Large intestine (tissue), 12 donors: ENCODE measurements at places on chromosomes 11 and 22. TPM values are rescaled to one million over a fixed set of nuclear protein-coding genes. Genes with fewer than 3 reads are reported as not detected.

GRCh38 chr11:124315052-124315451 lies 1.3 kb upstream of the OR8D1 start:
- no peaks in the 10 kb centered on the region for H3K36me3 ChIP-seq
- no peak for DNase-seq
- H3K27me3 ChIP-seq: no peaks in the 10 kb centered on the region
- H3K4me1 ChIP-seq: no peaks in the 10 kb centered on the region

The ADORA2A gene
- 10.9 TPM for polyA plus RNA-seq

The DNHD1 gene
- 12.2 TPM for polyA plus RNA-seq

The CASP12 gene
- 0.49 TPM for polyA plus RNA-seq

DNA sequence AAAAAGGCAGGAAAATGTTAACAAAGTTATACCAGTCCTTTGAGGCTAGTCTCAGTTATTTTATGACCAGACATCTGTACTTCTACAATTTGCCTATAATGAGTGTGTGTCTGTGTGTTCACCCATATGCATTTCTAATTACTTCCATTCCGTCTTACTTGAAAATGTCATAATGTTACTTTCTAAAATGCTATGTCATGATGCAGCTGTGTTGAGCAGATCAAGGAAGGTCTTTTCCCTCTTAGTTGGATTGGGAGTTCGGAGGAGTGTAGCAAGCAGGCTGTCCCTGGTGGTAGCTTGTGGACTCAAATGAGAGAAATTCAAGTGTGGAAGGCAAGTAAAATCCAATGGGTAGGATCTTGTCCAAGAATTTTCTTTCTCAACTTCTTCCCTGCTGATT lies 3.0 kb downstream of the SNX19 start:
- DNase-seq: no peak
- H3K4me1 ChIP-seq: peaks cover 7% of the 10 kb centered on the region
- H3K36me3 ChIP-seq: peaks cover 33% of the 10 kb centered on the region
- no peak overlapping the region for H3K4me3 ChIP-seq
- peaks cover 8% of the 10 kb centered on the region for H3K27me3 ChIP-seq
- H3K27ac ChIP-seq: no peak overlapping the region

The LGALS1 gene
- 644 TPM for polyA plus RNA-seq

GRCh38 chr22:23609983-23610781 lies 21.9 kb downstream of the DRICH1 start:
- no peak overlapping the region for H3K27ac ChIP-seq
- peaks cover 5% of the 10 kb centered on the region for H3K4me1 ChIP-seq
- no peak for DNase-seq
- no peaks in the 10 kb centered on the region for H3K27me3 ChIP-seq
- H3K4me3 ChIP-seq: no peak overlapping the region

GRCh38 chr11:124745835-124746620 lies 6.0 kb downstream of the VSIG2 start:
- H3K27ac ChIP-seq: peak overlapping the region; percentile 71
- H3K4me3 ChIP-seq: peak overlapping the region; percentile 56
- peaks cover 8% of the 10 kb centered on the region for H3K4me1 ChIP-seq
- H3K27me3 ChIP-seq: peaks cover 98% of the 10 kb centered on the region
- H3K36me3 ChIP-seq: no peaks in the 10 kb centered on the region

DNA sequence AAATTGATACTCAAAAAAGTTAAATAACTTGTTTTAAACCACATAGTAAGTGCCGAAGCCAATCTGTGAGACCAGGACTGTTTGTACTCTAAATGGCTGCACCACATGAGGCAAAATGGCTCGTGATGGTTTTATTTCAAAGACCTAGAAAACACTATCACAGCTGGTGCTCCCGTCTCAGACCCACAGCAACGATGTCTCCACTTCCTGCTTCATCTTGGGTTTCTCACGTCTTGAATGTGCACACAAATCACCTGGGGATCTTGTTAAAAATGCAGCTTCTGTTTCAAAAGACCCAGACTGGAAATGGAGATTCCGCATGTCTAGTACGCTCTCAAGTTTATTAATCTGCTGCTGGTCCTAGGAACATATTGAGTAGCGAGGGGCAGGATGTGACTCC lies 1.2 kb downstream of the CD3E start:
- no peaks in the 10 kb centered on the region for H3K36me3 ChIP-seq
- no peak for DNase-seq
